ENCODE measurements at places on chromosomes 3 and 15. TPM values are rescaled to one million over a fixed set of nuclear protein-coding genes. Genes with fewer than 3 reads are reported as not detected.

GRCh38 chr3:4355401-4356219 lies 52.4 kb downstream of the SETMAR start:
- H3K27me3 ChIP-seq: no peaks in the 10 kb centered on the region
- no peak overlapping the region for H3K4me3 ChIP-seq
- H3K36me3 ChIP-seq: no peaks in the 10 kb centered on the region
- peak; percentile 41 for DNase-seq

DNA sequence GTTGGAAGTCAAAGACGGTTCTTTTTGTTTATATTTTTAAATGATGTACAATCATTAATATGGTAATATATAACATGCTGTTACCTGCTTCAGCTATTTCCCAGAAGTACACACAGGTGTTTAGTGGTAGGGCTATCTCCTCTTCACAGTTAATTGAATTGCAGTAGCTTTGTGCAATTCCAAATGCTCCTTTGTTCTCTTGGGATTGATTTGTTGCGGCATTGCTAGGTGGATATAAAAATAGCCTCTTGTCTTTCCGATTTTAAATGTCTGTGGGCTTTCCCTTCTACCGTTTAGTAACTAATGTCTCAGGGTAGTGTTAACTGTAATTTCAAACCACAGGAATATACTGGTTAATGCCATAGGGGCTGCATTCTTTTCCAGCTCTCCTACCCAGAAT lies 307.6 kb upstream of the SLITRK3 start:
- H3K27ac ChIP-seq: no peak overlapping the region
- no peak overlapping the region for H3K4me3 ChIP-seq
- H3K36me3 ChIP-seq: no peaks in the 10 kb centered on the region
- DNase-seq: no peak
- H3K27me3 ChIP-seq: no peaks in the 10 kb centered on the region

Gene FBXW12
- not detected for total RNA-seq

GRCh38 chr15:93020976-93021772 lies 67.8 kb downstream of the RGMA start:
- no peaks in the 10 kb centered on the region for H3K4me1 ChIP-seq
- no peak for DNase-seq
- H3K4me3 ChIP-seq: no peak overlapping the region
- H3K27ac ChIP-seq: no peak overlapping the region
- H3K27me3 ChIP-seq: no peaks in the 10 kb centered on the region
- peaks cover 91% of the 10 kb centered on the region for H3K36me3 ChIP-seq

- no peak overlapping the region for H3K27ac ChIP-seq
- no peak for DNase-seq
- no peak overlapping the region for H3K4me3 ChIP-seq
- H3K27me3 ChIP-seq: no peaks in the 10 kb centered on the region
- H3K4me1 ChIP-seq: no peaks in the 10 kb centered on the region
- no peaks in the 10 kb centered on the region for H3K36me3 ChIP-seq
These were observed 136.0 kb upstream of the RAP2B start for GRCh38 chr3:153026026-153026425.

Gene KBTBD13
- not detected for total RNA-seq

GRCh38 chr3:186854954-186855353 lies 12.4 kb downstream of the ADIPOQ start:
- H3K27me3 ChIP-seq: peaks cover 36% of the 10 kb centered on the region
- H3K4me3 ChIP-seq: no peak overlapping the region
- no peak for DNase-seq
- no peak overlapping the region for H3K27ac ChIP-seq
- no peaks in the 10 kb centered on the region for H3K4me1 ChIP-seq
- H3K36me3 ChIP-seq: no peaks in the 10 kb centered on the region

GRCh38 chr3:151560738-151561137 lies 99.9 kb upstream of the IGSF10 start:
- no peak overlapping the region for H3K4me3 ChIP-seq
- no peak for DNase-seq
- H3K27me3 ChIP-seq: no peaks in the 10 kb centered on the region
- H3K4me1 ChIP-seq: no peaks in the 10 kb centered on the region

- H3K27me3 ChIP-seq: no peaks in the 10 kb centered on the region
- H3K4me1 ChIP-seq: no peaks in the 10 kb centered on the region
- H3K36me3 ChIP-seq: no peaks in the 10 kb centered on the region
- H3K27ac ChIP-seq: no peak overlapping the region
- DNase-seq: no peak
These were observed 63.2 kb downstream of the ILDR1 start for GRCh38 chr3:121958801-121959200.

DNA sequence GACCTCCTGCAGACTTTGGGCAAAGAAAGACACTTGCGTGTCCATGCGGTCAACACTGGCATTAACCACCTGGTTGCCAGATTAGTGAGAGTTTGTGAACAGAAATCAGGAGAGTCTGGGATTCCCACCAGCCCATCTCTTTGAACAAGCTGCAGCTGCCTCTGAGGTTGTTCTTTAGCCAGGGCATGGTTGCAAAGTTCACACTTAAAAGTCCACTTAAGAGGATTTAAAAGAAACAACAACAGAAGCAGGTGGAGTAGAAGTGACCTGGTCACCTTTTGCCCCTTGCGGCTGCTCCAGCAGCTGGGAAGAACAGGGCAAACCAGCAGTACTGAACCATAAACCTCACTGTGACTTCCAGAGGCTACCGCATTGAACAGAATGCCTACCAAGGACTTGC lies 97.3 kb downstream of the FOXB1 start:
- no peak overlapping the region for H3K4me3 ChIP-seq
- peaks cover 13% of the 10 kb centered on the region for H3K27me3 ChIP-seq
- no peak for DNase-seq
- no peaks in the 10 kb centered on the region for H3K36me3 ChIP-seq
- H3K27ac ChIP-seq: no peak overlapping the region

Gene PROK2
- not detected for total RNA-seq

GRCh38 chr3:100957261-100957986 lies 35.8 kb downstream of the ABI3BP start:
- no peaks in the 10 kb centered on the region for H3K4me1 ChIP-seq
- no peaks in the 10 kb centered on the region for H3K36me3 ChIP-seq
- H3K27ac ChIP-seq: no peak overlapping the region
- DNase-seq: no peak
- H3K27me3 ChIP-seq: no peaks in the 10 kb centered on the region

GRCh38 chr3:189386739-189387138 lies 215.0 kb downstream of the TPRG1 start:
- H3K4me1 ChIP-seq: peaks cover 13% of the 10 kb centered on the region
- no peaks in the 10 kb centered on the region for H3K36me3 ChIP-seq
- H3K27me3 ChIP-seq: no peaks in the 10 kb centered on the region
- H3K4me3 ChIP-seq: no peak overlapping the region

DNA sequence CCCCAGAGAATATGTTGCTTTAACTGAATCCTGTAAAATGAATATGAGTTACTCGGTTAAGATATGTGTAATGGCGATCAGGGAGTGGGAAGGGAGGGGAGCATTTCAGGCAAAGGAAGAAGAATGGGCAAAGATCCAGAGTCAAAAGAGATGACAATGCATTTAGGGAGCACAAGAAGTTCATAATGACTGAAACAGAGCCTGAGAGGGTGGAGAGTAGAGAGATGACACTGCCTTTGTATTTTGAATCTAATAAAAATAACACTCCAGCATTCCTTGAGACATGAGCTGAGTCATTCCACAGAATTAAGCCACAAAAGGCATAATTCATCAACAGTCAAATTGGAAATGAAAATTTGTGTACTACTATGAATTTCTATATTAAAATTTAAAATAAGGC lies 105.3 kb upstream of the PEX5L start:
- no peak overlapping the region for H3K4me3 ChIP-seq
- H3K27ac ChIP-seq: no peak overlapping the region
- H3K36me3 ChIP-seq: no peaks in the 10 kb centered on the region
- no peaks in the 10 kb centered on the region for H3K27me3 ChIP-seq

DNA sequence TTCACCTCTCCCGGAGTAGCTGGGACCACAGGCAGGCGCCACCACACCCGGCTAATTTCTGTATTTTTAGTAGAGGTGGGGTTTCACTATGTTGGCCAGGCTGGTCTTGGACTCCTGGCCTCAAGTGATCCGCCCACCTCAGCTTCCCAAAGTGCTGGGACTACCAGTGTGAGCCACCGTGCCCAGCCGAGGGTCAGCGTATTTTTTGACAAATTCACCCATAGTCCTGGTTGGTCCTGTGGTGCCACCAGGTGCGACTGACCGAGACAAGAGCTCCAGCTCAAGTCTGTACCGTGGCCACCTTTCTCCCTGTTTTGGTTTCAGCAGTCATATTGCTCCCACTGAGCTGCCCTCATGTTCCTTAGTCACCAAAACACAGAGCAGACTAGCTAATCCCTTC lies 8.8 kb downstream of the SLC51A start:
- DNase-seq: no peak
- H3K36me3 ChIP-seq: peaks cover 5% of the 10 kb centered on the region
- H3K4me3 ChIP-seq: no peak overlapping the region
- no peak overlapping the region for H3K27ac ChIP-seq

GRCh38 chr15:99425657-99426301 lies 140.0 kb upstream of the MEF2A start:
- peak; percentile 41 for DNase-seq
- H3K27me3 ChIP-seq: no peaks in the 10 kb centered on the region
- no peak overlapping the region for H3K4me3 ChIP-seq
- peaks cover 36% of the 10 kb centered on the region for H3K4me1 ChIP-seq

DNA sequence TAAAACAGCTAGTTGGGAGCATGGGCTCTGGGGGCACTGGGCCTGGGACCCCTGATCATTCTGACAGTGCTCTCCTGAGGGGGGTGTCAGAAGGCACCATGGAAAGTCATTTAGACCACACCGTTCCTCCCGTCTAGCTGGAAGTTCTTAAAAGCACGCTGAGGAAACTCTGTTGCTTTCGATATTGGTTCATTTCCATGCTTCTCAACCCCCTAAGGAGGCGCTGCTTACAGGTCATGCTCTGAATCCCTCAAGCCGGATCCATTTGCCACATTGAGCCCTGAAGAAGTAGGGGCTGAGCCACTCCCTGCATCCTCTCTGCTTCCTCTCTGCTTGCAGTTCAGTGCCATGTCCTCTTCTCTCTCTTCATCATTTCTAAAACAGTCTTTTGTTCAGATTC lies 187.2 kb downstream of the CACNA2D3 start:
- DNase-seq: no peak
- no peak overlapping the region for H3K27ac ChIP-seq

- peak overlapping the region; percentile 27 for H3K27ac ChIP-seq
- peak overlapping the region; percentile 55 for H3K4me3 ChIP-seq
- DNase-seq: peak; percentile 78
- H3K36me3 ChIP-seq: peaks cover 5% of the 10 kb centered on the region
These were observed 9.7 kb downstream of the RHCG start for GRCh38 chr15:89486726-89487050.

- no peak for DNase-seq
- H3K4me1 ChIP-seq: peaks cover 18% of the 10 kb centered on the region
- no peak overlapping the region for H3K27ac ChIP-seq
- H3K36me3 ChIP-seq: no peaks in the 10 kb centered on the region
These were observed 418.4 kb downstream of the PDCD6IP start for GRCh38 chr3:34216711-34217335.

Gene C3orf49
- not detected for total RNA-seq

DNA sequence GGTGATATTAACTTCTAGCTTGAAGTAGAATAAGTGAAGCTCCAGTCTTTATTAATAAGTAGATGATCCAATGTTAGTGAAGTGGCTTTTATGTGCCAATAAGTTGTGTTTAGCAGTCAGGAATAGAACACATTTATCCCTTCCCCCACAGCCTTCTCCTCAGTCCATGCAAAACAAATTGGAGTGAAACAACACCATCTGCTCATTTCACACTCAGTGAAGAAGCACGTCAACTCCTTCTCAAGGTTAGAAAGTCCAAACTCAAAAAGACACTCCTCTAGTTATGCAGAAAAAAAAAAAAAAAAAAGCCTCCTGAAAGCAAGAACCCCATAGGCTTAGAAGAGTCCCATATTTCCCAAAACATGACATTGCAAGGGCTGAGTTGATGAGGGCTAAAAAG lies 18.0 kb upstream of the NEO1 start:
- no peak overlapping the region for H3K4me3 ChIP-seq
- H3K36me3 ChIP-seq: no peaks in the 10 kb centered on the region
- no peak overlapping the region for H3K27ac ChIP-seq
- peaks cover 77% of the 10 kb centered on the region for H3K27me3 ChIP-seq
- H3K4me1 ChIP-seq: no peaks in the 10 kb centered on the region

Gene GREM1
- not detected for total RNA-seq

Gene CCR3
- 0.17 TPM for total RNA-seq

- H3K27me3 ChIP-seq: no peaks in the 10 kb centered on the region
- peak; percentile 62 for DNase-seq
- no peaks in the 10 kb centered on the region for H3K36me3 ChIP-seq
- no peak overlapping the region for H3K4me3 ChIP-seq
- H3K4me1 ChIP-seq: peaks cover 24% of the 10 kb centered on the region
These were observed 18.6 kb downstream of the FAM174B start for GRCh38 chr15:92636908-92637481.

GRCh38 chr3:98726084-98726483 lies 37.1 kb upstream of the ST3GAL6 start:
- no peak overlapping the region for H3K27ac ChIP-seq
- DNase-seq: no peak
- H3K27me3 ChIP-seq: peaks cover 16% of the 10 kb centered on the region
- H3K4me3 ChIP-seq: no peak overlapping the region
- no peaks in the 10 kb centered on the region for H3K36me3 ChIP-seq

DNA sequence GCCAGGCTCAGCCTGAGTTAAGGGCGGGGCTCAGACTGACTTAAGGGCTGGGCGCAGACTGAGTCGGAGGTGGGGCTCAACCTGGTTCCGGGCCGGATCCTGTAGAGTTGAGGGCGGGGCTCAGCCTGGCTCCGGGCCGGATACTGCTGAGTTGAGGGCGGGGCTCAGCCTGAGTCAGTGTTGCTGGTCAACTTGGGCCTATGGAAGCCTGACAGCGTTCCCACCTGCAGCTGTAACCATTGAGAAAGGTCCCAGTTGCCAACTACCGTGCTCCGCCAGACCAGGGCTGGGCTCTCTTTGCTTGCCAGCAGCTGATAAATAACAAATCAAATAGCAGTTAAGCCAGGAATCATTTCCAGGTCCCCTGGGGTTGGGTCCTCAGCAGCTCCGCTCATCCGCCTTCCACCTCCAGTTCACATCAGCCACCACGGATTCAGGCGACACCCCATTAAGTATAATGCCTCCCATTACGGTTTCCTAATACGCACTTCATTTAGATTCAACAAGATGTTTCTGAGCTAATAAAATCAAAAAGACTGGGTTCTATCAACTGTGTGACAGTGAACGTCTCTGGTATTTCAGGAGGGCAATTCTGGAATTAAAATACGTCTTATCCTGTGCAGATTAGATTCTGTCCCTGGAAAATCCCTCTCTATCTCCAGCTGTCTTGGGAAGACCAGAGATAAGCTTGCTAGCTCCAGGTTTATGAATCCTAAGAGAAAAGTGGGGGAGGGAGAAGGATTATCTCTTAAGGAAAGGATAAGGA lies 7.3 kb downstream of the GRIP2 start:
- peaks cover 28% of the 10 kb centered on the region for H3K27me3 ChIP-seq
- no peaks in the 10 kb centered on the region for H3K36me3 ChIP-seq
- H3K27ac ChIP-seq: no peak overlapping the region
- no peak overlapping the region for H3K4me3 ChIP-seq
